ENCODE measurements at places on chromosomes 13 and 19.
A peak's percentile ranks its signal among the peaks of the same experiment; 100 is the strongest.

GRCh38 chr13:113635048-113635420 lies 23.0 kb downstream of the ATP4B start:
- no peak for DNase-seq

DNA sequence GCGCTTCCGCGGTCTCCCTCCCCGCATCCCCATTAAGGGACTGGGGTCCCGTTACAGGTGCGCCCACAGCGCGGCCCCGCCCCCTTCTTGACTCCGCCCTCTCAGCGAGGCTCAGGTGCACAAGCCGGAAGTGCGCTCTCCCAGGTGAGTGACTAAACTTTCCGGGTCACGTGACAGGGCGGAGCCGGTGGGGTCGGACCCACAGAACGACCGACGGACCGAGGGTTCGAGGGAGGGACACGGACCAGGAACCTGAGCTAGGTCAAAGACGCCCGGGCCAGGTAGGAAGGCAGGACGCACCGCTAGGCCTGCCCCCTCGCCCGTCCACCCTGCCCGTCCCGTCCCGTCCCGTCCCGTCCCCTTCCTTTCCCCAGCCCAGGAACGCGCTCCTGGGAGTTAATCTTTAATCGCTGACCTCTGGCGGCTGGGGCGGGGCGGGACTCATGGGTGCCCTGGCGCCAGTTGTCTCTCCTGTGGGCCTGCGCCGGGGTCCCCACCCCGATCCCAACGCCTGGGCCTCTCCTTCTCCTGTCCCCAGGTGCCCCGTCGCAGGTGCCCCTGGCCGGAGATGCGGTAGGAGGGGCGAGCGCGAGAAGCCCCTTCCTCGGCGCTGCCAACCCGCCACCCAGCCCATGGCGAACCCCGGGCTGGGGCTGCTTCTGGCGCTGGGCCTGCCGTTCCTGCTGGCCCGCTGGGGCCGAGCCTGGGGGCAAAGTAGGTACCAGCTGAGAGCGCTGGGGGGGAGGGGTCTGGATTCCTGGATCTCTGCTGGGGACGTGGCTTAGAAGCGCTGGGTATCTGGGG lies at the start of gene CRB3:
CRB3 (plus strand) TSS at position 202 of the 804 bp plus-strand sequence; CDS start at position 633, 431 bp downstream.
- DNase-seq, result no peak

GRCh38 chr13:97254816-97255215 lies 32.7 kb downstream of the MBNL2 start:
- no peak for DNase-seq

GRCh38 chr13:70415136-70415535 lies 306.9 kb upstream of the KLHL1 start:
- DNase-seq, result no peak

- DNase-seq, result peak; percentile 3
Observed at GRCh38 chr13:24512197-24512907, at the start of gene PARP4. Gene PARP4, minus strand, starts transcription at chr13:24512778. Its CDS starts 9,002 bp downstream, at chr13:24503776.

- no peak for DNase-seq
Observed at GRCh38 chr19:58558623-58559274, 338 bp upstream of the UBE2M start.

DNA sequence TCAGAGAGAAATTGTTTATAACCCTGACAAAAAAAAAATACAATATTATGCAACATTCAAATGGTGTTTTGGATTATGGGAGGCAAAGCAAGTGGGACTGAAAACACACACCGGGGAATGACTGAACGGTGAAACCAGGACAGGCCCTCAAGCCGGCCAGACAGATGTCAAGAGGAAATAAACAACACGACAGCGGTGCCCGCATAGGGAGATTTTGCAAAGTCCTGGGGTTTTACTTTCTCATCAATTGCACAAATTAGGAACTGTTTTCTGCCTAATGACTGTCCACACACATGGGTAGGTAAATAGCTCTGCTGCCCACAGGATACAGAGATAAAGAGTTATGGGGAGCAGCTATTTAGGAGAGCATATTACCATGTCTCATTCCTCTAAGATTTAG lies 134.5 kb downstream of the IRS2 start:
- no peak for DNase-seq

- DNase-seq, result no peak
Observed at GRCh38 chr19:50712833-50713232, 6.8 kb downstream of the SHANK1 start.

- DNase-seq, result no peak
Observed at GRCh38 chr19:55158848-55159749, 1.6 kb upstream of the TNNI3 start.

GRCh38 chr13:96252903-96253302 lies 163.0 kb downstream of the HS6ST3 start:
- DNase-seq, result no peak

DNA sequence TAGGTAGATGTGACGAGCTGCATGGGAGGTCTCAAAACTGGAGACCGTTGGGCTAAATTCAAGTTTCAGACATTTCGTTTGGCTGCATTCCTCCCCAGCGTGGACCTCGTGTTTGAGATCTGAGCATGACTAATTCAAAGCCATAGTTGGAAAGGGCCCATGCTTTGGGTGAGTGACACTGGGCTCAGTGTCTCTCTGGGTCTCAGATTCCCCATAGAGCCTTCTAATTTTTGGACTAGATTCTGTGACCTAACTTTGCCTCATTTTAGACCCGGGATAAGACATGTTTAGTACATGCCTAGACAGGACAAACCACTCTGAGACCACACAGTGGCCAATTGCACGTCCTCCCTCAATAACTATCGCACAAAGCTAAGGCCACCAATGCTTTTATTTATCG lies 16.6 kb downstream of the CKM start:
- DNase-seq, result no peak

DNA sequence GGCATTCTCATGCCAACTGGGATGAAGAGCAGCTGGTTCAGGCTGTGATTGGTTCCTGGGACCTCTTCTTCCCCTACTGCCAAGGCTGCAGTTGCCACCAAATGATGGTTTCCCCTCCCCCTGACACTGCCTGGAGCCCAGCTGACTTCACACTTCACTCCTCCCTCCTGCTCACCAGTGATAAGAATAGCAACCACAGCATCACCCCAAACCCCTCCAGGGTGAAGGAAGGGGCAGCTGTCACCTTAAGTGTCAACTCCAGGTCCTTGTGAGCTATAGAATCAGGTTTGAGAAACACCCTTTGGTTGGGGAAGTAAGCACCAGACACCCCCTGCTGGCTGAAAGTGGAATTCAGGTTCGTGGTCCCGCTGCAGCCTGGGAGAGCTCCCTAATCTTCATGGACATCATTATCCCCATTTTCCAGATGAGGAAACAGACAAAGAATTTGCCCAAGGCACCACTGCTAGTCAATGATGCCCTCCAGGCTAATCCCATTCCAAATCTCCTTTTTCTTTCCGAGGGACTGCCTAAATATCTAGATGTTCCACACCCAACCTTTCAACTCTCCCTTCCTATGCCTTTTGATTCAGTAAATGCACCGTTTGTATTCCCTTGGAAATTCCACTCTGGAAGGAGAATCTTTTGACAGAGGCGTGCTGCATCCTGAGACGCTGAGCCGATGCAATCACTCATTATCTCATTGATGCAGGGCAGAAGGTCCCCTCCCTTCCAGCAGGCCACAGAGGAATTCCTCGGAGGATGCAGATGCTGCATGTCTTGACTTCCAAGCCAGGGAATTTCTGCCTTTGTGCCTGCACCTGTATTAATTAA lies 50.6 kb upstream of the UQCRFS1 start:
- peak; percentile 36 for DNase-seq
